Left renal cortex interstitium (tissue), 4 donors: ENCODE measurements at places on chromosomes 5 and 9.

DNA sequence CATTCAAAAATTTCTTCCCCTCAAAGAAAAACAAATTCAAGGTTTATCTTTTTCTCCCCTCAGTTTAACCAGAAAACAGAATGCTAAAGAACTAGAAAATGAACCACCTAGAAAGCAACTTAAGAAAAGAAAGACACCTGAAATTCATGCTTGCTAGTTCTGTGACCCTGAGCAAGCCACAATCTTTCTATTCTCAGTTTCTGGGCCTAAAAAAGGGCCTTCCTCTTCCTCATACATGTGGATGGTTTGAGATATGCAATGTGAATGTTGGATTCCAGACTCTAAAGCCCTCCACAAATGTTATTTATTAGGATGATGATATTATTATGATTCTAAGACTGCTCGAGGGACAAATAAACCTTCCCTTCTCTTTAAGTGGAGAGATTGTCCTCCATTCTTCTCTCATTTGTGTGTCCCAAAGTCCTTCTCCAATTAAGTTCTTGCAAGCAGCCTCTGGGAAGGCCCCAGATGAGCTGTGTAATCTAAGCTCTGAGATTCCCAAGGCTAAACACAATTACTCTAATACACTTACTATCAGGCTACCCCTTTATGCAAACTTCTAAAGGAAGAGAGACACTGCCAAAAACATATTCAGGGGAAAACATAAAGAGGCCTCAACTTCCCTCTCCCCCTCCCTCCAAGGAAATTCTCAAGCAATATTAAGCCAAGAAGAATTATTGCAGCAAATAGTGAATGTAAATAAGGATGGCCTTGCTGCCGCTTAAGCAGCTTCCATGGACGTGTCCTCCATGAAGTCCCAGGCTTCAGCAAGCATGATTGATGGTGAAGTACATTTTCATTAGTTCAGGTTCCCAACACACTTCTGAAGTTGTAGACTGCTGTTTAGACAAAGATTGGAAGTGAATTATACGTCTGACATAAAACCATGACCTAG lies 80.2 kb downstream of the PRKACG start:
- peak; percentile 28 for DNase-seq

GRCh38 chr9:131709771-131710431 lies 30.0 kb downstream of the RAPGEF1 start:
- no peak for DNase-seq

- no peak for DNase-seq
Measured at GRCh38 chr5:77852514-77853352, 76.6 kb upstream of the TBCA start.

- DNase-seq = no peak
Measured at GRCh38 chr5:122392824-122393223, 80.8 kb downstream of the SNCAIP start.

DNA sequence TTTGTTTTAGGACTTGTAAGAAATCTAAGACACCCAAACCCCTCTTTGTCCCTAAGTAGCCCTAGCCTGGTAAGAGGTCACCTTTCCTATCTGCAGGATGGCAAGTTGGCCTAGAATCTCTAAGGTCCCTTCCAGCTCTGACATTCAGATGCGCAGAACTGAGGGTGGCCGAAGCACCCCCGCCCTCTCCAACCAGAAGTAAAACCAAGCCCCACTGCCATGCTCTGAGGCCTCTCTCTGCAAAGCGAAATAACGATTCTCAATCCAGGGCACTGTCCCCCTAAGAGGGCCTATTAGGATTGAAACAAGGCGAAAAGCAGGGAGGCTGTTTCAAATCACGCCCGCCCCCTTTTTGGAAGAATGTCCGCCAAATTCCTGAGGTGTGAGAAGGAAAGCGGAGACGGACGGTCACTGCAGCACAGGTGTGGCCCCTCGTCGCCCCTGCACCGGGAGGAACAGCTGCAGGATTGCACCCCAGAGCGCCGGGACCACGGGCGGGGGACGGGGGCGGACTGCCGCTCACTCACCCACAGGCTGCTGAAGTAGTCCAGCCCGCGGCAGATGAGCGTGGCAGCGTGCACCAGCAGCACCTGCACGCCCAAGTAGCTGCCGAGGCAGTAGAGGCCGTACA lies 824 bp downstream of the TMEM245 start:
- no peak for DNase-seq

GRCh38 chr5:179225387-179225786 lies 119.9 kb downstream of the ADAMTS2 start:
- no peak for DNase-seq

DNA sequence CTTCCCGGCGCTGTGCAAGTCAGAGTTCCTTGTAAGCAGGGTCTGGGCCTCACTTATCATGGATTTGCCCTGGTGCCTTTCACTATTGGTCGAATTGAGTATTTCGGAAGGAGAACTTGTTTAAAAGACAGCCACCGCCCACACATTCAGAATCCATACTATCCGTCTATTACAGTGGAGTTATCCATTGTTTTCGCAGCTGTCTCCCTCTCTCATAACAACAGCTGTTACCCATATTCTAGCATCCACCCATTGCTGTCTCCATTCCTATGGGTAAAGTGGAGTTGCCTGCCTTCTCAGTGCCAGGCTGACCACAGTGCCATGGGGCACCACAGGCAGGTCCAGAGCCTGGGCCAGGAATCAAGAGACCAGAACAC lies 20.2 kb downstream of the FAXDC2 start:
- no peak for DNase-seq

- no peak for DNase-seq
Measured at GRCh38 chr5:61357745-61358144, 25.7 kb downstream of the ZSWIM6 start.

- DNase-seq = peak; percentile 65
Measured at GRCh38 chr5:59813761-59814536, 79.6 kb downstream of the PDE4D start.

GRCh38 chr9:16090907-16091629 lies 538.2 kb downstream of the CCDC171 start:
- no peak for DNase-seq

DNA sequence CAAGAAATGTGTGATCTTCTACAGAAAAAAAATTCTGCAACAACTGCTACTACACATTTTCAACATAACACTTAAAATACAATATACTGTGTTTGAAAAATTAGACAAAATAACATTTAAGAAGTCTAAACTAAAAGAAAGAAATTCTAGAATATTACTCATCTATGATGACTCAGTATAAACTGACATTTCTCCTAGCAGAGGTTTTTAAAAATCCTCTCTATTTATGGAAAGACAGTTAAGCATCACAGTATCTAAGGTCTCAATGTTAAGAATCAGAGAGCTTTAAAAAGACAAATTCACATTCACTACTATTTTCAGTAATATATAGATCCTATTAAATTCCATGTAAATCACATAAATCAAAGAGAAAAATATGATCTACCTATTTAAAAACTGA lies 61.3 kb downstream of the NR2F1-AS1 start:
- DNase-seq = no peak

- DNase-seq = no peak
Measured at GRCh38 chr5:129670957-129671500, 76.9 kb upstream of the MINAR2 start.

DNA sequence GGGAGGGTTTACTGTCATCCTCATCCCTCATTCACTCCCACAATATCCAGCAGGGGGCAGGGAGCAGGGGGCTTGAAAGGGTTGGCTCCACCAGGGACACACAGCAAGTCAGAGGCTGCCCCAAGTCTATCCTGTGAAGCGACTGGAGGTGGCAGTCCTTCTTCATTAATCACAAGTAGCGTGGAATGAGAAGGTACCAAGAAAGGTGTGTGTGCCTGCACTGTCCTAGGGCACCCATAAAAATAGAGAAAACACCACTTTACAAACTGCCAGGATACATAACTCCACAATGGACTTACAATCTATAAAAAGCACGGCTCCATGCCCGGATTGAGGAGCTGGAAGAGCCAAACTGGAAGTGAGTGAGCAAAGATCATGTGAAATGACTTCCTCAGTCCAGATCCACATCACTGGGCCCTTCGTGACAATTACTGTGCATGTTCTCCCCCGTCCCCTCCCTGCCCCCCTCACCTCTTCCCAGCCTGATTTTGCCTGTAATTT lies 183.9 kb downstream of the SLIT3 start:
- DNase-seq = no peak

- no peak for DNase-seq
Measured at GRCh38 chr5:14995229-14995628, 123.7 kb upstream of the ANKH start.

DNA sequence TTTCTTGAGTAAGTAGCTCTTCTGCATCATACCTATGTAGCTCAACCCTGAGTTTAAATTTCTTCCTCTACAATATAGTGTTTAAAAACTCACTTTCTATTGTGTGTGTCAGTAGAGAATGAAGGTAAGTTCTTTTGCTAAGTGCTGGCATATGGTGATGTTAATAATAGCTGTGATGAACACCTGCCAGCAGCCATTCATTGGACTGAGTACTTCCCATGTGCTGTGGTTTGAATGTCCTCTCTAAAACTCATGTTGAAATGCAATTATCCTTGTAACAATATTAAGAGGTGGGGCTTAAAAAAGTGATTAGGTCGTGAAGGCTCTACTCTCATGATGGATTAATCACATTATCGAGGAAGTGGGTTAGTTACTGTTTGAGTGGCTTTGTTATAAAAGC lies 645.2 kb upstream of the RGMB start:
- no peak for DNase-seq

DNA sequence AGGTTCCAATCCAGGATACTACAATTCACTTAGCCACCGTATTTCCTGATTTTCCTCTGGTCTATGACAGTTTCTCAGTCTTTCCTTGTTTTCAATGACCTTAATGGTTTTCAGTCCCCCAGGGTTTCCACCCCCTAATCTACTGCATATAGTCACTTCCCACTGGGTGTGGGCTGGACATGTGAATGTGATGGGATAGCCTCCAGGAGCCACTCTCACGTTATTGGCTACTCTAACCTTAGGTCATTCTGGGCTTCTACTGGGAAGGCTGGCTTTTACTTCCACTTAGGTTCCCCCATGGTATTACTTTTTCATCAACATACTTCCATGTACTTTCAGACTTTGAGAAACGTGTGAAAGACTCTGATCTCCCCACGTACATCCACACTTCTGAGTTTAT lies 46.5 kb downstream of the ISOC1 start:
- DNase-seq = no peak

- DNase-seq = no peak
Measured at GRCh38 chr9:112605518-112605917, 112.4 kb downstream of the INIP start.

DNA sequence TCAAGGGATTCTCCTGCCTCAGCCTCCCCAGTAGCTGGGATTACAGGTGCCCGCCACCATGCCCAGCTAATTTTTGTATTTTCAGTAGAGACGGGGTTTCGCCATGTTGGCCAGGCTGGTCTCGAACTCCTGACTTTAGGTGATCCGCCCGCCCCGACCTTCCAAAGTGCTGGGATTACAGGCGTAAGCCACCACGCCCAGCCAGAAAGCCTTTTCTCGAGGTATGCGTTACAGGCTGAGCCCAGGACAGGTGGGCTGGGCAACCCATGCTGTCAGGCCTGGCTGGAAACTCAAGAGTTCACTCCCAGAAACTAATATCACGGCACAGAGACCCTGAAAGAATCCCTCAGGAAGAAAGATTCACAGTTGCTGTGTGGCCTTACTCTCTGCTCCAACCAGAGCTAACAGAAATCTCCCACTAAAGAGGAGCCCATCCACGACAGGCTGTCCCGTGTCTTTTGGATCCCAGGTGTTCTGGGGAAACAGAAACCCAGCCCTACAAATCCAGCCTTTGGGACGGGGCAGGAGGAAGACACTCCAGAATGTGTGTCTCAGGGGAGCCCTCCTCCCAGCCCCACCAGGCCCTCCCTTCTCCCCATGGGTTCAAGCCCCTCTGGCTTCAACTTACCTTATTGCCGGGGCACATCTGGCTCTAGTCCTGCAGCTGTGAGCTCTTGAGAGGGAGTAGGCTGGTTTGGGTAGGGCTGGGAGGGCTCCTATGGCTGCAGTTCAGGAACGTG lies 400 bp downstream of the TIFAB start:
- no peak for DNase-seq

DNA sequence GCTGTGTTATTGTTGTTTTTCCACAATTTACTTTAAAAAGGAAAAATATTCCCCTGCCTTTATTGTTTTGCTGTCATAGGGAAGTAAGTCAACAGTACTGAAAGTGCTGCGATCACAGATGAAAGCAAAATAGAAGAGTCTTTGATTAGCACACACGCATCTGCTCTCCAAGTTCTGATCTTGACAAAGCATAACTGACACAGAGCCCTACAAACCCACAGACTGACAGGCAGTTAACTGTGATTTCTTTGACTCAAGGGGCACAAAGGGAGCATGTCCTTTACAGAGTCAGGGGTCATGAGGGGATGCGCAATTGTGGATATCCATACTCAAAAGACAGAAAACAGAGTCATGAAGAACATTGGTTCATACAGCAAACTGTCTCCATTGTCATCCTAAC lies 123.7 kb downstream of the SNCAIP start:
- no peak for DNase-seq

DNA sequence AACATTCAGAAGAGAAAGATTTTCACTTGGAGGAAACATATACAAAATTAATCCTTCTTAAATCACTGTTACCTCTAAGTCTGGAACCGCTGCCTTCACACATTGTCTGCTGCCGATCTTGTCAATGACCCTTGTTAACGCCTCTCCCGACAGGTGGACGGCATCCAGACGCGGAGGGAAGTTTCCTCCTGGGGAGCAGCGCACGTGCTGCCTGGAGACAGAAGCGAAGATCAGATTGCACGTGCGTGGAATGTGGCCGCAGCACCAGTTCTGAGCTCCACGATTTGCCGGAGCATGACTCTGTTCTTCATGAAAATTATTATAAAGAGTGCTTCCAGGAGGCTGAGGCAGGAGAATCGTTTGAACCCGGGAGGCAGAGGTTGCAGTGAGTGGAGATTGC lies 183.6 kb upstream of the IRX4 start:
- DNase-seq = no peak

DNA sequence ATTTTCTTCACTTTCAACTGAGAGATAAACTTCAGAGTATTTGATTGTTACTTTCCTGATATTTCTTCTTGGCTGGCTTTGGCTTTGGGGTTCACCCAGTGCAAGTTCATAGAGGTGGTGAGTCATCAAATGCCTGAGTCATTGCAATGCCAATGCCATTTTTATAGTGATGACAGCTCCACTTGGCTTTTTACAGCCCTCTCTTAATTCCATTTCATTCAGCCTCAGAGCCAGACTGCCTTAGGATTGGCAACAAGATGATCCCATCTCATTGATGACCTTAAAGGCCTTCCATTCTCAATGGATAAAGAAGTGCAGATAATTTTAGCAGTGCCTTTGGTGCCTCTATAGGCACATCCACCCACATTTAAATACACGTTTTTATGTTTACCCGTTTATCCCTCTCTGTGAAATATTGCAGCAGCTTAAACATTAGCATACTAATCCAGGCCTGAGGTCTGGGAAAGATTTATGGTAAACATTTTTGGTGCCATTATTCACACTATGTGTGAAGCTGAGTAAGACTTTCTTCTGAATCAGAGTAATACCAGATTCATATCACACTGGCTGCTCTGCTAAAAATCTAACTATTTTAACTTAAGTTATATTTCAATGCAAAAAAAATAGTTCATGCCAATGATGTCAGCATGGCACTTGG lies 88.9 kb upstream of the TYRP1 start:
- DNase-seq = no peak

DNA sequence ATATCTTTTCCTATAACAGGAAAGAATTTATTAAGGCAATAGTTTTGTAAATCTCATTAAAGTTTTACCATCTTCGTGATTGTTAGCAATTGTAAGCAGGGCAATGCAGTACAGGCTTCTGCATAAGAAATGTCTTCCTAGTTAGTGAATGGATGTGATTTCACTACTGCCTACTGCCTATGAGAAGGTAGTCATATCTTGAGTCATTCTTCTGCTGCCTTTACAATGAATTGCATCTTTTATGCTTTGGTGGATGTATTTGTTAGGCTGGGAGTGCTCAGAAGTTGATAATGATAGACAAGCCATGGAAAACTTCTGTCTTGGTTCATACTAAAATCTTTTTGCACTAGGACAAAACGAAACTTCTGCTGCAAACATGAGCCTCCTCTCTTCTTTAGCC lies 128.0 kb downstream of the ADAMTSL1 start:
- DNase-seq = no peak
